ENCODE measurements at places on chromosomes 7 and 10.

DNA sequence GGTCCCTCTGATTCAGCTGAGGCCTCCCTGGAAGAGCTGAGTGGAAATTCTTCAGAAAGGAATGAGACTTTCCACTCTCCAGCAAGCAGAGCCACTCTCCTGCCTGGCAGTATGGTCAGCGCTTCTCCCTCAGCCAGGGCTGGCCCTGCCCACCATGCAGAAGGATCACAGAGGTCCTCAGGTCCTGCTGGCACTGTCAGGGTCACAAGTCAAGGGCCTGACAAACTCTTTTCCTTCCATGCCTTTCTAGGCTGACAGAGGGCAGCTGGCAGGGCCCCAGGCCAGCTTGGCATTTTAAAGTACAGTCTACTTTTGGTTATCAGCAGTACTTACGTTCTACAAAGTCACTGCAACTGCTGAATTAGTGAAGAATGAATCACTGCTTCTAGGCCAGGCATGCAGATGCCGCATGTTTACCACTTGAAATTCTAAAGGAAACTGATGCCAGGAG is 119.3 kb upstream of the FRMD4A start:
- no peak for DNase-seq

DNA sequence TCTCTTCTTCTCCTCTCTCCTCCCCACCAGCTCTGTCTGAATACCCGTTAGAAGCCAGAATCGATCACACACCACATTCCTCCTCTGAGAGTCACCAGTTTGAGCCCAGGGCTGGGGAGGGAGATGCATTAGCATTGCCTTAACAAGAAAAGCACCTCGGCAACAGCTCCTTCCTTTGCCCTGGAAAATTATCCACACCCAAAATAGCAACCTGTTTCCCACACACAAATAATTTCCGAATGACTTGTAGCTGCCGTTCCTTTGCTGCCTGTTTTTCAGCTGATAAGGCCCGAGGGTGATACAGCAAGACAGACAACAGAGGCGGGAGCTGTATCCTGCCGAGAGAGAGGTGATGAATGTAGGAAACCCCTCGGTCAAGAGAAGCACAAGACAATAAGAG is 91.3 kb downstream of the CPXM2 start:
- no peak for DNase-seq

DNA sequence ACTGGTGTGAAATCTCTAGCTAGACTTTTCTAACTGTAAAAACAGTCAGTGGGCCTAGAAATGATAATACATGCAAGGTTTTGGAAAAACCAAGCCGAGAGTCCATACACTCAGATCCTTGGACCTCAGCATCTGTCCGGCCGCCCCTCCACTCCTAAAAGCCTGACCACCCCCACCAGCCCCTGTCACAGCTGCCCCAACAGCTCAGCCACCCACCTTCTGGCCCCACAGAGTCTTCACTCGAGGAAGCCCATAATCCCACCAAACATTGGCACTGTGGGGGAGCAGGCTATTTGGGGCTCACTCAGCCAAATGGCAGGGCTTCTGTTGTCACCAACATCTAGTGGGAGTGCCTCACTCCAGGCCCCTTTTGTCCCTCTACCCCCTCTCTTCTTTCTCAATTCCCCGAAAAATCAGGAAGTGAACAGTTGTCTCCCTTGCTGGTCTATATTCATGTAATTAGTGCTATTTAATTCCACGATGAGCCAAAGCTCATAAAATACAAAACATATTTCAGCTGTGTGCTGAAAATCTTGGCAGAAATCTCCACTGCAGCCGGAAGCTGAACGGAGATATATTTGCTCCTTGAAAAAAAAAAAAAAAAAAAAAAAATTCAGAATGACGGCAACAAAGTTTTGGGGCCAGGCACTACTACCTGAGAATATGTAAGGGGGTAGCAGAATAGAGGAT is 55.5 kb downstream of the PLXNA4 start:
- DNase-seq: no peak

DNA sequence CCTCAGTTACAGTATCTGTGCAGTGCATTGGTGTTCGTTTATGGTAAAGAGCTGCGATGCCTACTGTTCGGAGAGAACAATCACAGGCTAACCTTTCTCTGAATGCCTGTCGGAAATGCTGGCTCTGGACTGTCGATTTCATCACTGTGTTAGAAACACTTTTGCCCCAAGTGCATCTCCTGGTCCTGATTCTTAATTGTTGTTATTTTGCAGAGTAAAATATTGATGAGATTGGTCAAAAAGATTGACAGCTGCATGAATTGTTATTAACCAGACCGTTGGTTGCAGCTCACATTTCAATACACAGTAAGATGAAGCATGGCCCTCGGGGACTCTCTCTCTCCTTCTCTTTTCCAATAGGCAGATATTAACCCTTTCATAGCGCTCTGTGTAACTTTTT is 557.4 kb upstream of the ADARB2 start:
- no peak for DNase-seq

- DNase-seq: no peak
Observed at GRCh38 chr10:33809732-33810131, 475.3 kb upstream of the NRP1 start.

DNA sequence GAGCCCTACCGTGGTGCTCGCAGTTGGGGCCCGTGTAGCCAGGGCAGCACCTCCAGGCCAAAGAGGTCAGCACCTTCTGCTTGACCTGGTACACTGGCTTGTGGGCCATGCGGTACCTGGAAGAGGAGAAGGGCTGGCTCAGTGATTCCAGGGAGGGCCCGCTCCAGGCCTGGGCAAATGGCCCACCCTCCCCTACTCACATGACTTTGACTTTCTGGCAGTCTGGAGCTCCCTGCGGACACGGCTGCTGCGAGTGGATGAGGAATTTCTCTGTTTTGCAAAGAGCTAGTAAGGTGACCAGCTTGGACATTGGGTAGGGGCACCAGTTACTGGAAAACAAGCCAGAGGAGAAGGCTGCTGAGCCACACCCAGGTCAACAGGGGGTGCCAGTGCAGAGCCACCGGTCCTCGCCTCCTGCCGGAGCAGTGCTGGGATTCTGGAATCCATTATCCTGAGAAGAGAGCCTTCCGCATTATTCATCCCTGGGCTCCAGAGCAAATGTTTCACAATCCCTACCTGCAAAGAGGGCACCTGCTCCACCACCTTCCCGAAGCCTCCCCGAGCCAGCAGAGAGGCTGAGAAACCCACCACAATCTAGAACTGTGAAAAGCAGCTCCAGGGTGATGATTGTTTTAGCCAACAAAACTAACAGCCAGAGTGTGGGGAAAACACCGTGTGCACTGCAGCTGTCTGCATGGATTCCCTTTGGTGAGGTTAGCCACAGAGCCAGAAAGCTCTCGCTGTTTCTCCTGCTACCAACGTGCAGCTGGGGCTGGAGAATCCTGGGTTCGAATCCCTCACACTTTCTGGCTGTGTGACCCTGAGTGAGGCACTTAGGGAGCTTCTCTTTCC is 11.8 kb downstream of the MMRN2 start:
- DNase-seq: no peak

- DNase-seq: no peak
Observed at GRCh38 chr10:44985175-44985681, 6.6 kb upstream of the DEPP1 start.

DNA sequence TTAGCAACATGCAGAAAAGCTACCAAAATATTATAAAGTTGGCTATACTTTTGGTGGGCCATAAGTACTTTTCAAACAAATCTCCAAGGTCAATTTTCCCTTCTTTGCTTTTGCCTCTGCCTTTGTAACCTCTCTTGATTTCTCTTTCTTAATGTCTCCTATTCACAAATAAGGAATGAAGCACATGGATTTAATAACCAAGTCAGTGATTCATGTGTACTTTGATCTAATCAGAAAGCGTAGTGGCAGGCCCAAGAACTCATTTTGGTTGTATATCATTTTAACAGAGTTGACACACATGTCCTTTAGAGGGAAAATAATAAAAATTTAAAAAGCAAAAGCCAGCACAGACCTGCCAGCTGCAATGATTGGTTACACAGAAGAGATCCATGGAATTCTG is 93.7 kb downstream of the FZD1 start:
- DNase-seq: no peak

- DNase-seq: no peak
Observed at GRCh38 chr7:76395965-76396726, 13.4 kb downstream of the SSC4D start.

DNA sequence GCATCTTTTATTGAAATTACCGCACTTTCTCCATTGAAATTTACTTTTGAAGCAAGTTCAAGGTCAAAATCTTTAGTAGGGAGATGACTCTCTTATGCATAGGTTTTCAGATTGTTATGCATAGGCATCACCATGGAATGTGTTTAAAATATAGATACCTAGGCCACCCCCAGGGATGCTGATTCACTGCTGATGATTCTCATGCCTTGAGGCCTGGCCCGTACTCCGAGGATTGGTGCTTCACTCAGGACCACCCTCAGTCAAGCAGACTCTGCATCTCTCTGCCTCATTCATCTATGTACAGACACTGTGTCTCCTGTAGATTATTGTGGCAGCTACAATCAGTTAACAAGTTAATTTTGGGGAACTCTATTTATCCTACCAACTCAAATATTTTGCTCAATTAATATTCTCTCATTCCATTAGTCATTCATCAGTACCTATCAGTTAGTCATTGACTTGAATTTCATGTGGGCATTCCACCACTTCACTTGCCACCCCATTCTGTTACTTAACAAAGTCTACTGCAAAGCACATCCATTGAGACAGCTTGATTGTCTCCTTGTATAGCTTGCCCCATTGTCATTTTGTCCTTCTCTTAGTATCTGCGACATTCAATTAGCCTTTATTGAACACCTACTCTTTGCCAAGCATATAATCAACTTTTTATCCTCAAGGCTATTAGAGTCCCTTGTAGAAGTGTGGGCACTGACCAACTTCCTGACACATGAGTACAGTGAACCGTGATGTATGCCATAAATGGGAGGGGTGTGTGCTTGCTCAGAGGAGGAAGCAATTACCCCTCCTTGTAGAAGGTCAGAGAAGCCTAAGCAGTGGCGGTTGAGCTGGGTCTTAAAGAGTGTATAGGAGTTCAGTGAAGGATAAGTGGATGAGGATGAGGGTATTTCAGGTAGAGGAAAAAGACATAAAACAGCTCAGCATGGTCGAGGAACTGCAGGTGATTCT is 255.6 kb upstream of the BMPER start:
- DNase-seq: no peak

All from iPS DF 19.7 (cell line).